ENCODE measurements at places on chromosomes 1 and 21.

DNA sequence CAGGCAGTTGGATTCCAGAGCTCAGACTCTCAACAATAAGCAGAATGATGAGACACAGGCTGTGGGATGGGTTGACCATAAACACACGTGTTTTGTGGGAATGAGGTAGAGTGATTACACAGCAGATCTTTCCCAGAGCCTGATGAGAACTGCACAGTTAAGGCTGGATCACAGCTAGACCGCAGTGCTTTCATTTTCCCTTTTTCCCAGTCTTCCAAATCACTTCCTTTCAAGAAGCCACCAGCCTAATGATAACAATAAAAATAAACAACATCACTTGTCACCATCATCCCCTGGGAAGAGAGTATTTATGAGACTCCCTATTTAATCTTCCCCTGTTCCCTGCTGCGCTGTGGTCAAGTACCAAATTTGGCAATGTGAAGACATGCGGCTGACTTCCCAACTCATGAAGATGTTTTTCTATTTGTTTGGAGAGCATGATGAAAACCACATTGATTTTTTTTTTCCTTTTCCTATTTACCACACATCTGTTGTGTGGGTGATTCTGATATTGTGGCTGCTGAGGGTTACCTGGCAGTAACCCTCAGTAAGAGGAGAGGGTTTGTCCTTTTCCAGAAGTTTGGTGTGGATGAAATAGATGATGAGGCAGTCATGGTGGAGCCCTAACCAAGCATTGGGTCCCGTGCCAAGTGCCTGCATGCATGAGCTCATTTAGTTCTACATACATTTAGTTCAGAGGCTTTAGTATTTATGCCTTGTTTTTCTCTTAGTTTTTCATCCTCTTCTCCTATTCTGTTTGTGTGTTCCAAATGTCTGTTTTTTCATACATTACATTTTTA, 248.9 kb upstream of the HOOK1 start:
- H3K27ac ChIP-seq: no peak overlapping the region
- no peak for DNase-seq
- H3K4me1 ChIP-seq: no peaks in the 10 kb centered on the region
- no peaks in the 10 kb centered on the region for H3K27me3 ChIP-seq
- no peaks in the 10 kb centered on the region for H3K36me3 ChIP-seq

DNA sequence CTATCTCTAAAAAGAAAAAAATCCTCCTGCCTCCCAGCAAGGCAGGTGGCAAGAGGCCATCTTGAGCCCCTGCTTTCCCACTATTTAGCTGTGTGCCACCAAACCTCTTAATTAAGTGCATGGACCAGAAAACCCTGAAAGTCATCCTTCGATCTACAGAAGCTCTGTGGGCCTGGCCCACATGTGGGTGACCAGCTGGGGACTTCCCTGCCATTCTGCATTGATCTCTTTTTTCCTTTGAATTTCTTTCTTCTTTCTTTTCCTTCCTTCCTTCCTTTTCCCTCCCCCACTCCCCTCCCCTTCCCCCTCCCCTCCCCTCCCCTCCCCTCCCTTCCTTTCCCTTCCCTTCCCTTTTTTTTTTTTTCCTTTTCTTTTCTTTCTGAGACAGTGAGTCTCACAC, 38.0 kb downstream of the KIF21B start:
- no peak for DNase-seq
- no peaks in the 10 kb centered on the region for H3K36me3 ChIP-seq
- H3K27ac ChIP-seq: no peak overlapping the region
- no peaks in the 10 kb centered on the region for H3K4me1 ChIP-seq
- H3K4me3 ChIP-seq: no peak overlapping the region

GRCh38 chr1:240800291-240800690, 188.3 kb upstream of the GREM2 start:
- H3K27ac ChIP-seq: no peak overlapping the region
- no peak overlapping the region for H3K4me3 ChIP-seq
- H3K27me3 ChIP-seq: no peaks in the 10 kb centered on the region
- no peak for DNase-seq

GRCh38 chr1:22018583-22019559, 17.4 kb downstream of the CELA3A start:
- peaks cover 2% of the 10 kb centered on the region for H3K4me1 ChIP-seq
- no peaks in the 10 kb centered on the region for H3K27me3 ChIP-seq
- no peaks in the 10 kb centered on the region for H3K36me3 ChIP-seq
- DNase-seq: peak; percentile 84

DNA sequence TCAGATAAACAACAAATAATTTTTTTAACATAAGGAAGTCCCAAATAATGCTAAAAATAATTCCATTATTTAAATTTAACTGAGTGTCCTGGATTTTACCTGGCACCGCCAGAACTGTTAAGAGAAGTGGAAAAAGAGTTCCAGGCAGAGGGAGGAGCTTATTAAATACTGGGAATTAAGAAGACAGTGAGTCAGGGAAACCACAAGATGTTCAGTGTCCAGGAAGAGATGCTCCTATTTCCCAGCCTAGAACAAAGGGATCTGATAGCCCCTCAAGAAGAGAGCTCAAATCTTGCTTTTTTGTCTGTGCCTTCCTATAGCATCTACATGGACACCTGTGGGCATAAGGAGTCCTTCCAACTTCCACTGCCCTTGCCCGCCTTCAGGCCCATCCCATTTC, 85.9 kb downstream of the PGM1 start:
- DNase-seq: no peak
- H3K27ac ChIP-seq: no peak overlapping the region
- 0 out of 2 replicates have a peak, but pooled peaks cover 5% of the 10 kb centered on the region for H3K4me1 ChIP-seq

DNA sequence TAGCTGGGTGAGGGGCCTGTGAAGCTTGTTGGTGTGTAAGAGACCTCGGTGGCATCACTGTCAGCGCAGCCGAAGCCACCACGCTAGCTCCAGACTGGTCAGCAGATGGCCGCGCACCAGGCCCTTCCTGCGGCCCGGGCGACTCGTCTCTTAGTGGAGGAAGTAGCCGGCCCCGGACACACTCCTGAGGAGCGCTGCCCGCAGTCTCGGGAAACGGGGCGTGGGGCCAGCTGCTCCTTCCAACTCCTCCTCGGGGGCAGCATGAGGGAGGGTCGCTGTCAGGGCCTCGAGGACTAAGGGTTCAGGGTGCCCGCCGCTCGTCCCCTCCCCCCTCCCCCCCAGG, 20.4 kb downstream of the H3-3A start:
- H3K4me1 ChIP-seq: peaks cover 5% of the 10 kb centered on the region
- H3K27me3 ChIP-seq: no peaks in the 10 kb centered on the region
- H3K4me3 ChIP-seq: peak overlapping the region; percentile 74
- no peaks in the 10 kb centered on the region for H3K36me3 ChIP-seq
- peak overlapping the region; percentile 72 for H3K27ac ChIP-seq
- no peak for DNase-seq

DNA sequence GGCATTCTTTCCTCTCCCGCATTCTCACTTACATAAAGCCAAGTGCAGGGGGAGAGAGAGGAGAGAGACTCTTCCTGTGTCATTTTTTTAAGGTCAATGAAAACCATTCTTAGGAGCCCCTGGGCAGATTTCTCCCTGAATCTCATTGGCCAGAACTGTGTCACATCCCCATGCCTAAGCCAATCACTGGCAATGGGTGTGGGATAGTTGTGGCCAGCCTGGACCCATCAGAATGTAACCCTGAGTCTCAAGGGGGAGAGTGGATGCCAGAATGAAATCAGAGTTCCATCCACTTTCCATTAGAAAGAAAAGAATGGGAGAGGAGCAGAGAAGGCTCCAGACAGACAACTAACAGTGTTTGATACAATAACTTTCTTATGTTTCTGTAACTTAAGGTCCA, 31.2 kb upstream of the COQ8A start:
- H3K4me3 ChIP-seq: no peak overlapping the region
- no peak overlapping the region for H3K27ac ChIP-seq
- H3K27me3 ChIP-seq: no peaks in the 10 kb centered on the region
- no peaks in the 10 kb centered on the region for H3K36me3 ChIP-seq
- no peak for DNase-seq

- no peaks in the 10 kb centered on the region for H3K27me3 ChIP-seq
- no peaks in the 10 kb centered on the region for H3K4me1 ChIP-seq
- no peak overlapping the region for H3K27ac ChIP-seq
- DNase-seq: no peak
- H3K4me3 ChIP-seq: no peak overlapping the region
- H3K36me3 ChIP-seq: peaks cover under 1% of the 10 kb centered on the region
Observed at GRCh38 chr1:108913105-108913948, 36.5 kb downstream of the GPSM2 start.

DNA sequence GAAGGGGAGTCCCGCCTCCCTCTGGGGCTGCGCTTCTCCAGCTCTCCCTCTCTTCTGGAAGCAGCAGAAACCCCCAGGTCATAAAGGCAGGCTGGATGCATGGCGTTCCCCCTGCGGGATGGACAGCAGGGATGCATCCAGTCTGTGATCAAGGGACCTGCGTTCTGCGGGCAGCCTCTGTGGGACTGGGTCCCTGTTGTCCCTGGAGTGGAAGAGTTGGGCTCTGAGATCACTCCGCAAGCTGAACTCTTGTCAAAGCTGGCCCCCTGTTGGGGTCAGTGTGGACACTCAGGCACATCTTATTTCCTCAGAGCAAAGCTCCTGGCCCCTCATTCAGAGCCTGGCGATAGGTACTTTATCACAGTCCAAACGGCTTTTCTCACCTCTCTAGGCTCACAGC, 341.2 kb downstream of the PTPRU start:
- no peak overlapping the region for H3K4me3 ChIP-seq
- H3K27ac ChIP-seq: no peak overlapping the region
- no peaks in the 10 kb centered on the region for H3K36me3 ChIP-seq
- DNase-seq: no peak

DNA sequence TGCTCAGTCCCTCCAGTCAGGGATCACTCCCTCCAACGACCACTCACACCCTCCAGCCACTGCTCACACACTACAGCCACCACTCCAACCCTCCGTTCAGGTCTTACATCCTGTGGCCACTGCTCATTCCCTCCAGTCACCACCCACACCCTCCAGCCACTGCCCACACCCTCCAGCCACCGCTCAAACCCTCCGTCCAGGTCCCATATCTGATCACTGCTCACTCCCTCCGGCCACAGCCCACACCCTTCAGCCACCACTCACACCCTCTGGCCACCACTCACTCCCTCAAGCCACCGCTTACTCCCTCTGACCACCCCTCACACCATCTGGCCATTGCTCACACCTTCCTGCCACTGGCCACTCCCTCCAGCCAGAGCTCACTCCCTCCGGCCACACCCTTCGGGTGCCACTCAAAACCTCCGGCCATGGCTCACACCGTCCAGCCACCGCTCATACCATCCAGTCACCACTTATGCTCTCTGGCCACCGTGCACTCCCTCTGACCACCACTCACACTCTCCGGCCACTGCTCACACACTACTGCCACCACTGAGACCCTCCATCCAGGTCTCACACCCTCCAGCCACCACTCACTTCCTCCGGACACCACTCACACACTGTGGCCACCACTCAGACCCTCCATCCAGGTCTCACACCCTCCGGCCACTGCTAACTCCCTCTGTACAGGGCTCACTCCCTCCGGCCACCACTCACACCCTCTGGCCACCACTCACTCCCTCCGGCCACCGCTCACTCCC, 4.7 kb upstream of the TFF1 start:
- H3K27ac ChIP-seq: no peak overlapping the region
- no peaks in the 10 kb centered on the region for H3K36me3 ChIP-seq
- H3K4me3 ChIP-seq: no peak overlapping the region
- DNase-seq: no peak
- no peaks in the 10 kb centered on the region for H3K4me1 ChIP-seq

DNA sequence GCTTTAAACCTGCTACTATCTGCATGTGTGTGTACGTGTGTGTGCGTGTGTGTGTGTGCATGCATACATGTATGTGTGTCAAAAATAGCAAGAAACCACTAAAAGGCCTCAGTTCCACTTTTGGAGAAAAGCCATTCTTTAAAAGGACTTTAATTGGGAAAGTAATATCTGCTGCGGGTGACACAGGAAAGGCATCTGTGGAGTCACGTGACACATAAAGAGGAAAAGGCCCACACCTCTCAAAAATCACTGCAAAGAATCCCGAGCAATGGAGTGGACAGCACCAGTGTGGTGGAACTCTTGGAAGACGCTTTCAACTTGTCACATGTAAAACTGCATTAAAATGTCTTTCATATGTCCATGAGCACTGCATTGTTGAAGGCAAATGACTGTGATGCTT, 63.6 kb downstream of the DSCAM start:
- no peak overlapping the region for H3K27ac ChIP-seq
- H3K27me3 ChIP-seq: no peaks in the 10 kb centered on the region
- no peaks in the 10 kb centered on the region for H3K36me3 ChIP-seq
